Activated naive CD4-positive, alpha-beta T cell treated with anti-CD3 and anti-CD28 coated beads, Interleukin-2, amount 50 U/mL, for 72 hours (primary cell): ENCODE measurements at places on chromosomes 4 and X. TPM values are rescaled to one million over a fixed set of nuclear protein-coding genes. Genes with fewer than 3 reads are reported as not detected.

Gene H2BW2
- not detected for total RNA-seq

Gene PAGE5
- total RNA-seq: not detected

GRCh38 chr4:38308728-38309311 lies 348.6 kb downstream of the PTTG2 start:
- DNase-seq: no peak

Gene SMR3B
- not detected for total RNA-seq

DNA sequence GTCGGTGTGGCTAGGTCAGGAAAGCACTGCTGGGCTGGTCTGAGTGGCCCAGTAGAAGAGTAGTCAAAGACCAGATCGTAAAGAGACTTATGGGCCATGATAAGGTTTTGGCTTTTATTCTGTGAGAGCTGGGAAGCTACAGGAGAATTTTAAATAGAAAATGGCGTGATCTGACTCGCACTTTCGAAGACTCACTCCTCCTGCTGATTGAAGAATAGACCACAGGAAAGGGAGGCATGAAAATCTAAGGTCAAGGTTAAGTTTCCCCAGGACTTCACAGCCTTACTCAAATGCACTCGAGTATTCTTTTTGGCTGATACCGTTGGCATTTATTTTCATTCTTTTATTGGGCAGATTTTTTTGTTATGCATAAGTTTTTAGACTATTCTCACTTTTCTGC lies 231.4 kb upstream of the ANKRD50 start:
- no peak for DNase-seq

Gene DMP1
- total RNA-seq: not detected

DNA sequence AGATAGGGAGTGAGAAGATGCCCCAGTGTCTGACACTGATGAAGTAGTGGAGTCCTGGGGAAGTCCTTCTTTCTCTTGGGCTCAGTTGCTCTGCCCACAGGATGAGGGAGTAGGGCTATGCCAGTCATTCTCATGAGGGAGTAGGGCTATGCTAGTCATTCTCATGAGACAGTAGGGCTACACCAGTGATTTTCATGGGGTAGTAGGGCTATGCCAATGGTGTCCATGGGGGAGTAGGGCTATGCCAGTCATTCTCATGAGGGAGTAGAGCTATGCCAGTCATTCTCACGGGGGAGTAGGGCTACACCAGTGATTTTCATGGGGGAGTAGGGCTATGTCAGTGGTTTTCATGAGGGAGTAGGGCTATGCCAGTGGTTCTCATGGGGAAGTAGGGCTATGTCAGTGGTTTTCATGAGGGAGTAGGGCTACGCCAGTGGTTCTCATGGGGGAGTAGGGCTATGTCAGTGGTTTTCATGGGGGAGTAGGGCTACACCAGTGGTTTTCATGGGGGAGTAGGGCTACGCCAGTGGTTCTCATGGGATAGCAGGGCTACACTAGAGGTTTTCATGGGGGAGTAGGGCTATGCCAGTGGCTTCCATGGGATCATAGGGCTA lies 43.3 kb upstream of the SOD3 start:
- DNase-seq: no peak

Gene SYTL5
- total RNA-seq: not detected

Gene TBC1D8B
- total RNA-seq: 0.18 TPM

Gene ADRA2C
- 0.35 TPM for total RNA-seq
